ENCODE measurements at places on chromosomes 16 and 17. TPM values are rescaled to one million over a fixed set of nuclear protein-coding genes. Genes with fewer than 3 reads are reported as not detected.

The JPH3 gene
- total RNA-seq, result 0.17 TPM

The OR4D1 gene
- not detected for total RNA-seq

The NOD2 gene
- 2.4 TPM for total RNA-seq

The MT1G gene
- 7.3 TPM for total RNA-seq

The SLC22A31 gene
- total RNA-seq, result 1.1 TPM

Data from mucosa of descending colon (tissue), 3 donors.